ENCODE measurements at places on chromosomes 3 and 15.

- DNase-seq, result no peak
These were observed 20.9 kb upstream of the SSUH2 start for GRCh38 chr3:8665407-8665896.

DNA sequence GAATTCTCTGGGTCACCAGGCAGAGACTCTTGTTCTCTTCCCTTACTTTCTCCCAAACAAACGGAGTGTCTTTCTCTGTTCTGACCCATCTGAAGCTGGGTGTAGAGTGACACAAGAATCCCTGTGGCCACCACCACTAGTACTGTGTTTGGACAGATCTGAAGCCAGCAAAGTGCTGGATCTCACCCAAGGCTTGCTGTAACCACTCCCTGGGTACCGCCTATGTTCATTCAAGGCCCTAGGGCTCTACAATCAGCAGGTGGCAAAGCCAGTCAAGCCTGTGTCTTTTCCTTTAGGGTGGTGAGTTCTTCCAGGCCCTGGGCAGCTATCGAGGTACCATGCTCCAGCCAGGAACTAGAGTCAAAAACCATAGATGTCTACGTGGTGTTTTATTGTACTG lies 149.2 kb upstream of the CTNNB1 start:
- no peak for DNase-seq

DNA sequence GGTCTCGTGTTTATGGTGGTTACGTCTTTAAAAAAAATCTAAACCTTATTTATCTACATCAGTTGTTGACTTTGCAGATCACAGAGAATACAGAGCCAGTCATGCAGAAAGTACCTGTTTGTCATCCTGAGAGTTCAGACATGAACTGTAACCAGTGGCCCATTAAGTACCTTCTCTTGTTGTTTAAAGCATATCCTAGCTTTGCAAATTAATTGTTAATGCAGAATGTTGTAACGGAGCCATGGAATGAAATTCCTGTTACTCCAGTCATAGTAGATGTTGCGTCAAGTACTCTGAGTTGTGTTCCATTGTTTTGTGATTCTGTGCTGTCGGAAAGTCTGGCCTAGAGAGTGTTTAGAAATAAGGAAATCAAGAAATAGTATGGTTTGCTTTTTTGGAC lies 205.2 kb downstream of the RBMS3 start:
- no peak for DNase-seq

GRCh38 chr3:50512131-50512530 lies 8.7 kb upstream of the CACNA2D2 start:
- no peak for DNase-seq

DNA sequence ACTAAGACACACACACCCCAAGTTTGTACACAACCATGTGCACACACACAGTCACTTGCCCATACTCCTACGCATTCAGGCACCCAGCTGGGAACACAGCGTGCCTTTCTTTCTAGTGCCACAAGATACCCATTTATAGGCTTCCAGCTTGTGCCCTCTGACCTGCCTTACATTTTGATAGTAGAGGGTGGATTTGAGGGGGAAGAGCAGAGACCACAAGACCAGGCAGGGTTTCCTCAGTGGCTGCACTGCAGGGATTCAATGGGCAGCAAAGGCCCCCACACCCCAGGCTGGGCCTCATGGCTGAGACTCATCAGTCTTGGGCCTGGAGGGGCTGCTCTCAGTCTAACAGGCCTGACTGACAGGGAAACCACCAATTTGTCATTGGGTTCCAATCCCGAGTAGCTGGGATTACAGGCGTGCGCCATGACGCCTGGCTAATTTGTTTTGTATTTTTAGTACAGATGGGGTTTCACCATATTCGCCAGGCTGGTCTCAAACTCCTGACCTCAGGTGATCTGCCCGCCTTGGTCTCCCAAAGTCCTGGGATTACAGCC lies 18.8 kb upstream of the ANKDD1A start:
- no peak for DNase-seq

GRCh38 chr3:65967451-65967850 lies 71.3 kb downstream of the MAGI1 start:
- no peak for DNase-seq

Data from neural crest cell (in vitro differentiated cells).